ENCODE measurements at places on chromosomes 5 and 9.

GRCh38 chr9:123527981-123528380 lies 172.0 kb downstream of the CRB2 start:
- no peak for DNase-seq

DNA sequence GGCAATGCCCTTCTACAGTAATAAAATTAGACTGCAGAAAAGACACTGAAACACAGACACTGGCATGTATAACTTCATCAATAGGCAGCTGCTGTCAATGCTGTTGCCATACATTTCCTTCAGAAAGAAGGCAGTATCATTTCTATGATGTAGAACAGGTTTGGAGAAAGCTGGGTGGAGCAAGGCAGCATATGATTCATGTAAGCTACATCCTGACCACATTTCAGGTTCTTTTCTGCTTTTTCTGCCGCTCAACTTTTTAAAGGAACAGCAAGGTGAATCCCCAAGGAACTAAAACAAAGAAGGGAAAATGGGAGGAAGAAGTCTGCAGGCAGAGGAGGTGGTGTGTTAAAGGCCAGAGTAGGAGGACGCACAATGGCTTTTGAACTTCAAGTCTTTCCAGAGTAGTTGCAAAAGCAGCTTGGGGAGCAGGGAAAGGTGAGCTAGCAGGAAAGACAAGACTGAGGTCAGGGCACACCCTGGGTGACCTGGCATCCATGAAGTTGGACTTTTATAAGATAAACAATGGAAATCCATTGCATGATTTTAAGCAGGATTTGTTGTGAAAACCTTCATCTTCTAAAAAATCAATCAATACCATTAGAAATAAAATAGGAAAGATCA lies 142.1 kb downstream of the MED10 start:
- no peak for DNase-seq

- no peak for DNase-seq
Measured at GRCh38 chr5:96919754-96920197, 16.1 kb upstream of the LNPEP start.

- no peak for DNase-seq
Measured at GRCh38 chr9:98922721-98923435, 20.8 kb upstream of the COL15A1 start.

- DNase-seq, result no peak
Measured at GRCh38 chr9:107760469-107761242, 271.1 kb upstream of the KLF4 start.

GRCh38 chr5:82735160-82735789 lies 341.9 kb downstream of the TMEM167A start:
- DNase-seq, result no peak

GRCh38 chr5:9140711-9141110 lies 405.2 kb downstream of the SEMA5A start:
- DNase-seq, result no peak

- no peak for DNase-seq
Measured at GRCh38 chr9:136151214-136151804, 32.6 kb upstream of the TMEM250 start.

DNA sequence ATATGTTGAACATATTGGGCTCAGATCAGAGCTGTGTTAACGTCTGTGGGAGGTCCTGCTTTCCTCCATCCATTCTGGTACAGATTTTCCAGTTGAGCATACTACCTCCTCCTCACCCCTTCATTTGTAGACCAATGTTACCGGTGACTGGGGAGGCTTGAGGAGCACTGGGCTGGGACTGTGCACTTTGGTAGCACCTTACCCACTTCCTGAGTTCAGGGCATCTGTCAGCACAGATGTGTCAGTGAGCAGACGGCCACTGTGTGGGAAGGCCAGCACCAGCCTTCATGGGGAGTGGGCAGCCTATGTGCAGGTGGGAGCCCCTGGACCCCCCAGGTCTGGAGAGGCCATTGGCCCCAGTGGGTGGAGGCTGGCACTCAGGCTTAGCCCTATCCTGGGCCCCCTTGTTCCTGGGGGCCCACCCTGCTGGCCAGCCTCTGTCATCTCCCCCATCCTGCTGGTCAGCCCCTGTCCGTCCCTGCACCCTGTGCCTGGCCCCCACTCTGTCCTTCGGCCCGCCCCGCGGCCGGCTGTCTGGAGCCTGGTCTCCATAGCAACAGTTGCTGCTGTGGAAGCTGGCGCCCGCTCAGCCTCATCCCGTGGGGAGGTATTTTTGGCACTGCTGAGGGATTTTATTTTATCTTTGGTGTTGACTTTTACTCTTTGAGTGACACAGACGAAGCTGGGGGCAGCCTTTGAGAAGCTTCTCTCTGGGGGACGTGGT lies 21.3 kb downstream of the WNK2 start:
- DNase-seq, result no peak

GRCh38 chr9:113139225-113139829 lies 11.5 kb upstream of the SLC31A2 start:
- DNase-seq, result no peak

- no peak for DNase-seq
Measured at GRCh38 chr5:169905017-169905416, 75.3 kb downstream of the INSYN2B start.

GRCh38 chr5:17154211-17154996 lies 63.0 kb upstream of the BASP1 start:
- DNase-seq, result no peak

All from SK-N-DZ (cell line).